ENCODE measurements at places on chromosomes 16 and 17.

DNA sequence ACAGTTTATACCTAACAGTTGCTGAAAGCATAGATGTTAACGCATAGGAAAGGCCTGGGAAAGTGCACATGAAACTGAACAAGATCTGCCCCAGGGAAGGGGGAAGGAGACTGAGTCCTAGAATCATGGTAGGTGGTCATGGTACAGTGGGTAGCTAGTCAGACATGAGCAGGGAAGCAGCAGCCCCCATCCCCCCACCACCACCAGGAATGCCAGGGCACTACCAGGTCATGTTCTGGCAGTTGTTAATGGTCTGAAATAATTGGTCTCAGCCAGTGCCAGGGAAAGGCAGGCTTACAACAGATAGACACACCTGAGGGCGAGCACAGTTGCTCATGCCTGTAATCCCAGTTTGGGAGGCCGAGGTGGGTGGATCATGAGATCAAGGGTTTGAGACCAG lies 185.2 kb downstream of the CPPED1 start:
- no peak for DNase-seq

GRCh38 chr17:33966410-33967059 lies 288.6 kb upstream of the CCL2 start:
- no peak for DNase-seq

- no peak for DNase-seq
Observed at GRCh38 chr17:80910043-80910442, 81.6 kb upstream of the CHMP6 start.

DNA sequence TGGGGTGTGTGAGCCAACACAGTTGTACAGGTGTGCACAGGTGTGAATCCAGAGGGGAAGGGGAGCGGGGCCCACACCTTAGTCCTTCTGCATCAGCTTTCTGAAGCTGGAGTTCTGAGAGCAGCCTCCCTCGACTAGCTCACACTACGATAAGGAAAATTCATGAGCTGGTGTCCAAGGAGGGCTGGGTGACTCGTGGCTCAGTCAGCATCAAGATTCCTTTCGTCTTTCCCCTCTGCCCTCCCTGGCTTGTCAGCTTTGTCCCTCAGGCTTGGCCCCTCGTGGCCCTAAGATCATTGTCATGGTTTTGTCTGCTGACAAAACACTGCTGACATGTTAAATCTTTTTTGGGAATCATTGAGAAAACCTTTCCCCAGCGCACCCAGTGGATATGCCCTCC lies 47.5 kb downstream of the OR1D5 start:
- DNase-seq, result no peak

DNA sequence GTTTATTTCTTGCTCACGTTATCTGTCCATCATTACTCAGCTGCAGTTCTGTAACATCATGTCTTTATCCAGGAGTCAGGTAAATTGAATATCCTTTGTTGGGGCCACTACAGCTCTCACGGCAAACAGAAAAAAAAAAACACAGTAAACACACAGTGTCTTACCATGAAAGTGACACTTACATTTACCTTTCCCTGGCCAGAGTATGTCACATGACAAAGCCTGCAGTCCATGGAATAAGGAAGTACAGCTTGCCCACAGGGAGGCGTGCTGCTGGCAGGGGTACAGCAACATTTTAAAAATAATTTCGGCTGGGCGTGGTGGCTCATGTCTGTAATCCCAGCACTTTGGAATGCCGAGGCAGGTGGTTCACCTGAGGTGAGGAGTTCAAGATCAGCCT lies 85.7 kb upstream of the HS3ST4 start:
- no peak for DNase-seq

- no peak for DNase-seq
Observed at GRCh38 chr17:19249681-19250080, 12.5 kb downstream of the EPN2 start.

DNA sequence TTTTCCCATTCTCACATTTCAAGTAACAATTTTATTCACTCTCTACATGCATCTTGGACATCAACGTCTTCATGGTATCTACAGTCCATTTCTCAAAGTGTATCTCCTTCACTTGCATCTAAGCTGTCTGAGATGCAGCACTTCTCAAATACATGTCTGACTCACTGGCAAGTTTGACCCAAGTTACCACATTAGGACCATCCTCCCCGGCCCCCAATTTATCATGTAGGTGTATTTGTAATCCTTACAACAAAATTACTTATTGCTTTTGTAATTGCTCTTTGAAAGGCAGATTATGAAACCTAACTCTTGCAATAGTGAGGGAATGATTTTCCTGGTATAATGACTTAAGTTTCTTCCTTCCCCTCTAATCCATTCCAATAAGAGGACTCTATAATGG lies 28.9 kb upstream of the ULK2 start:
- no peak for DNase-seq

All from NCI-H187 treated with DMSO at 0.1 percent for 48 hours (cell line).